Amniotic stem cell (primary cell): ENCODE measurements at places on chromosomes 6 and 20.

DNA sequence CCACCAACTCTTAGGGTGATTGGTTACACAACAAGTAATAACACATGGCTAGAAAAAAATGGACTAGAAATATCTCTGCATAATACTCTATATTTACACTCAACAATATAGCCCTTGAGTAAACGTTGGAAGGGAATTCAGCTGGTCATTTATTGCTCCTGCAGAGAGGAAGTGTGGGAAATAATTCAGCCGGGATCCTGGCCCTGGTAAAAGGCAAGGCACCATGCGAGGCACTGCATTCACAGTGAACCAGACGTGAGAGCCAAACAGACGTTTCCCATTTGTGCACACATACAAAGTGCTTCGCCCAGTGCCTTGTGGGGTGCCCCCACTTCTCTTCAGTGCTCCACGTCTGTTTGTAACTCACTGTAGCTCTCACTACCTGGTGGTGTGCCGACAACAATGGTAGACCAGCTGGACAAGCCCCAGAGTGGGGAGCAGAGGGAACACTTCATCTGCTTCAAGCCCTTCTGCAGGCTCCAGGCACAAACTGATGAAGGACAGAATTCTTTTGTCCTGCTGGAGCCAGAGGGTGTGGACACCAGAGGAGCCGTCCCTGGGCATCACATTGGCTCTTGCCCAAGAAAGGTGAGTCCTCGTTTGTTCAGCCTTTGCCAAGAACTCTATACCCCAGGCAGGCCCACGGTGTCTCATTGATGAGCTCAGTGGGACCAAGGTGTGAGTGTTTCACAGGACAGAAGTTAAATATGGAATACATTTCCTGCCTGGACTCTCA lies 18.8 kb downstream of the SYNDIG1 start:
- no peak for DNase-seq

- no peak for DNase-seq
These were observed 114.3 kb downstream of the COL19A1 start for GRCh38 chr6:69980624-69981023.

DNA sequence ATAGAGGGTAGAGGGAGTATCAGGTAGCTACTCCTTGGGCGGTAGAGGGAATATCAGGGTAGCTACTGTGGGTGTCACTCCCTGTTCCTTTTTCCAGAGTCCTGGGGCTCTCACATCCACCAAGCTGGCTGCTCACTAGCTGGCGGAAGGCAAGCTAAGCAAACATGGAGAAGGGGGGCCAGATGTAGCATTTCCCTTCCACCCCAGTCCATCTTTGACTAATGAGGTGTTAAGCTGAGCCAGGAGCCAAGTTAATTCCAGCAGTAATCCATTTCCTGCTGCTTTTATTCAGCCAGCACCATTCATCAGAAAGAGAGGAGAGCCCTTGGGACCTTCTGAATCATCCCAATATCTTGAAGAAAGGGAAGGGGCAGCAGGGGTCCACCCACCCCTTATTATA lies 330.0 kb downstream of the ZFAND3 start:
- no peak for DNase-seq

DNA sequence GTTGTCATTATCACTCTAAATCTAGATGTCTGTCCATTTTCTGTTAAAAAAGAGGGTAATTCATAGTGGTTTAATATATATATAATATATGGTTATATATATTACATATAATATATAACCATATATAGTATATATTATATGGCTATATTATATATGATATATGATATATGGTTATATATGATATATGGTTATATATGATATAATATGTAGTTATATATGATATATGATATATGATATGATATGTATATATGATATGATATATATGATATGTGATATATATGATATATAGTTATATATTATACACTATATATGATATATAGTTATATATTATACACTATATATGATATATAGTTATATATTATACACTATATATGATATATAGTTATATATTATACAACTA lies 8.6 kb downstream of the OR2A4 start:
- DNase-seq: no peak

DNA sequence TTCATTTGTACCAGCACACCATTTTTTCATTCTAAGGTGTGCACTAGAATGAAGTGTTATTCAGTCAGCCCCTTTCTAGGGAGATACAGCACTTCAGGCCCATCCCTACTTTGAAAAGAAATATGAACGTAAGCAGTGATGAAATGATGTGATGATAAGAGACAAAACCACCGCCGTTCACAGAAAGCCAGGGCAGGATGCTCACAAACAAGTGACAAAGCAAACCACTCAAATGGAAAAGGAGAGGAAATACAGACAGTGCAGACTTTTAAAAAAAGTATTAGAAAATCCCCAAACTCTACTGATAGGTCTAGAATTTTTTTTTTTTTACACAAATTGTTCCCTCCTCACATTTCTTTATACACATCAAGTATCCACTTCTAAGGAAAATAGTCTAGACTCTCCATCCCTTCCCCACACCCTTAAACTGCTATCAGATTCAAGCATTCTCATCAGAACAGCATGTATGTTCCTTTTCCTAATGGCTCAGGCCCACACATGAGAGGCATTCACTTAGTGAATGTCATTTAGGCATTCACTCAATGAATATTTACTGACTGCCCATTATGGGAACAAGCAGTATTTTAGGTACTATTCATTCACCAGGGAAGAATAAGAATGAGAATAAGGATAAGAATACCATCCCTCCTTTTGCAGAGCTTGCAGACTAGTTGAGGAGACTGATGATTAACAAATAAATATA lies 243.5 kb downstream of the GMPR start:
- no peak for DNase-seq

DNA sequence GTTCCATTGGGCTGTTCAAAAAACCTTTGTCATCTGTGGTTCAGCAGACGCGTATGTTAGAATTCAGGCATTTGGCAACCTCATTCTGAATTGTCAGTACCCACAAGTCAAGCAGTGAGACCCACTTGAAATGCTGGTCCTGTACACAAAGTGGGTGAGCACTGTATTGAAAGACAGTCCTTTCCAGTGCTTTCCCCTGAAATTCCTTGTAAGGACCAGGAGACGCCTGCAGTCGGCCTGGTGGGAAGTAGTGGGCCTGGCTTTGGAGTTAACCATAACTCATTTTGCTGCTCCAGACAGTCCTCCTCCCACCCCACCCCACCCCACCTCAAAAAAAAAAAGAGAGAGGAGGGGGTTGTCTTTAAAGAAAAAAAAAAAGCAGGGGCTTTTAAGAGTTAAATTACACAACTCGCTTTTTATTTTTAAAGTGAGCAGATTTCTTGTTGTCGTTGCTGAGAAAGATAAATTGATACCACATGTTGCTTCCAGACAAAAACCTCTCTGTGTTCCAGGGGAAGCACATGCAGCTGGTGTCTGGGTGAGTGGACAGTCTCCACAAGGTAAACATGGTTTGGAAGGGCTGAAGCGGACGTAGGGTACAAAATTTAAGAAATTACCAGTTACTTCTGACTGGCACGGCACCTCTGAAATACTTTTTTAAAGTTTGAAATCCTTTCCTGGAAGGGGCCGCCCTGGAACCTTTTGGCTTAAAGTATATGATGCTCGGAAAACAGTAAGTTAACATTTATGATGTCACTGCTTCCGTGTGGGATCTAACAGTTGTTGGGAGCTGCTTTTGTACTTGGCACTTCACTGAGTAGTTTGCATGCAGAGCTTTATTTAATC lies 95.3 kb downstream of the FOXO3 start:
- peak; percentile 5 for DNase-seq
